CD4-positive, alpha-beta T cell treated with Interleukin-21 for 1 hour (primary cell): ENCODE measurements at places on chromosomes 16 and 17.
A peak's percentile ranks its signal among the peaks of the same experiment; 100 is the strongest.

DNA sequence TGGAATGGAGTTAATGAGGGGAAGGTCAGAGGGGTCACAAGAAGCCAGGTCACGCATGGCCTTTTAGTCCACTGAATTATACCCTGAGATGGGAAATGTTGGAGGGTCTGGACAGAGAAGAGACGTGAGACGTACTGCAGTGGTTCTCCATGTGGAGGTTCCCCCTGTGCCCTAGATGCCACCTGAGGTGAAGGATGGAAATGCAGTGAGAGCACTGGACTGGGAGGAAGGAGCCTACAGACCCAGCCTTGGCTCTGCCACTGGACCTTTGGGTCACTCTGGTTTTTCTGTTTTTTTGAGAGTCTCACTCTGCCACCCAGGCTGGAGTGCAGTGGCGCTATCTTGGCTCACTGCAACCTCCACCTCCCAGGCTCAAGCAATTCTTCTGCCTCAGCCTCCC lies 1.8 kb upstream of the PLSCR3 start:
- DNase-seq, result no peak

- peak; percentile 78 for DNase-seq
These were observed 94.0 kb downstream of the SKAP1 start for GRCh38 chr17:48335858-48336500.

GRCh38 chr16:19291475-19291874 lies 5.9 kb downstream of the CLEC19A start:
- DNase-seq, result no peak

- DNase-seq, result no peak
These were observed 2.7 kb downstream of the CTDNEP1 start for GRCh38 chr17:7248796-7249195.

DNA sequence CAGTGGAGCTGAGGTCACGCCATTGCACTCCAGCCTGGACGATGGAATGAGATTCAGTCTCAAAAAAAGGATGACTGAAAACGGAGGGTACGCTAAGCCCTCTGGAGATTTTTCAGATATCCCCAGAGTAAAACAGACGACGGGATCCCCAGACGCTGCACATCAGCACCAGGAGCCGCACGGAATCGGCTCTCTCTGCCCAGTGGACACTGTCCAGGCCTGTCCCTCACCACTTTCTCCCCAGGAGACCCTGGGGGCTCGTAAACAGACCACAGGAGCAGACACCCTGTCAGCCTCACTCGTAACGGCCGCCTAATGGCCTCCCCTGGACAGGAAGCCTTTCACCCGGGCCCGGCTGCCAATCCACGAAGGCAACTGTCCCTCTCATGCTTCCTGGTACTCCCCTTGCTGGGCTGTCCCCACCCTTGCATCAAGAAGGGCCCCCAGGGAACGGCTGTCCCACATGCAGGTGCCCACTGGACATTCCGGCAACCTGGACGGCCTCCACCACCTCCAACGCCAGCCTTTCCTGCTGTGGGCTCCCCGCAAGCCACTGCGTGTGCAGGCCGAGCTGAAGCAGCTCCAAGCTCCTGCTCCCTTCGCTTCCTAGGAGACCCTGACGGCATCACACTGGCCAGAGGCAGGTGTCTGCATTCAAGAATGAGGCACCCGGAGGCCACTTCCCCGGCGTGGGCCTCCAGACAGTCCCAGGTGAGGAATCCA lies 74.3 kb downstream of the TIMM22 start:
- no peak for DNase-seq

- DNase-seq, result peak; percentile 87
These were observed 45.9 kb downstream of the SOCS3 start for GRCh38 chr17:78313735-78314648.

- DNase-seq, result no peak
These were observed 20.2 kb downstream of the GNAO1 start for GRCh38 chr16:56211435-56211981.

DNA sequence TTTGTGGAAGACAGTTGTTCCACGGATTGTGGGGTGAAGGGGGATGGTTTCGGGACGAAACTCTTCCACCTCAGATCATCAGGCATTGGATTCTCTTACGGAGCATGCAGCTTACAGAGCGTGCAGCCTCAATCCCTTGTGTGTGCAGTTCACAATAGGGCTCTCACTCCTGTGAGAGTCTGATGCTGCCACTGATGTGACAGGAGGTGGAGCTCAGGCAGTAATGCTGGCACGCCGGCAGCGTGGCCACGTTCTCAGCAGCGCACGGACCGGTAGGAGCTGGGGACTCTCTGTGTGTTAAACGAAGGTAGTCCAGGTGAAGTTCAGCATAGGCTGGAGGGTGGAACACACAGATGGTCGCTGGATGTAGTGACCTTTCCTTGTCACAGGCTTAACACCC lies 37.8 kb downstream of the SEC14L1 start:
- DNase-seq, result no peak

DNA sequence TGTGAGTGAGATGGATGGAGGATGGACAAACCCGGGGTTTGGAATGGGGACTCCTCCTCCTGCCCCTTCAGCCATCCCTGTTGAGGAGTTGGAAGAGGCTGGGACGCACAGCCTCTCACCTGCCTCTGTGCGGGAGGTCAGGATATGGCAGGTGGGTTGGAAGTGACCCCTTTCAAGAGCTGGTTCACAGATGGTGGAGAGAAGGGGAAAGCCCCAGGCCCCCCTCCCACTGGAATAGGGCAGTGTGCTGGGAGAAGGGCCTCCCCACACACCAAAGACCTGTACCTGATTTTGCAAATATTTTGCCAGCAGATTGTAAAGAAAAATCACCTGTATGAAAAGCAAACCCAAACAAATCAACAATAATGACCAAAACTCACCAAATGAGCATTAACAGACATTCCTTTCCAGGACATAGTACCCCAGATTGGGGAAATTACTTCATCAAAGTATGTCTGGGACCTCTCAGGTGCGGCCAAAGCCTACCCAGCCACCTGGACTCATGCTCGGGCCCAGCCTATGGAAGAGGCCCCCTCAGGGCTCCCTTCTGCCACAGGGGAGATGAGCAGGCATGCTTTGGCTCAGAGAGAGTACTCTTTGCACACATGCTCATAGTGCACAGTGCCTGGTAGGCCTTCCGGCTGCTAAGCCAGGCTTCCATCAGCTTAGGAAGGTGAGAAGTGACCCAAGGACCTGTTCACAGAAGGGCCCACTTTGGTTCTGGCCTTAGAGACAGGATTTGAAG lies 7.8 kb downstream of the SLC47A2 start:
- no peak for DNase-seq

DNA sequence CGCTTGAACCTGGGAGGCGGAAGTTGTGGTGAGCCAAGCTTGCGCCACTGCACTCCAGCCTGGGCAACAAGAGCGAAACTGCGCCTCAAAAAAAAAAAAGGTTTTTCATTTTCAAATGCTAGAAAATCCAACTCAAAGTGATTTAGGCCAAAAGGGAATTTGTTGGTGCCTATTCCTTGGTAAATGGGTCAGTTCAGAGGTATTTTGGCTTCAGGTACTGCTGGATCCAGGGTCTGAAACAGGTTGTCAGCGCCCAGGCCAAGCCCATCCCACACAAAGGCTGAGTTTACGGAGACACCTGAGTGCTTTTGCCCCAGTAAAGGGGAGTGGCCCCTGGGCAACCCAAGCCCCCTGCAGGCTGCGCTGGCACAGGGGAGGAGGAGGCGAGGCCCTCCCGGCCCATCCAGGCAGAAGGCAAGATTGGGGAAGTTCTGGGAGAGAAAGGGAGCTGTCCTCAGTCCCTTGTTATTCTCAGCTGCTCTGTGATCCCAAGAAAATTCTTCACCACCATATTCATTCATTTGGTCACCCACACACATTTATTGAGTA lies 8.5 kb upstream of the JPH3 start:
- DNase-seq, result no peak

GRCh38 chr16:78759596-78759995 lies 660.1 kb downstream of the WWOX start:
- no peak for DNase-seq

GRCh38 chr17:29611351-29612093 lies 11.2 kb downstream of the CORO6 start:
- DNase-seq, result no peak
